Fibroblast of lung (primary cell): ENCODE measurements at places on chromosomes 13 and 19.

DNA sequence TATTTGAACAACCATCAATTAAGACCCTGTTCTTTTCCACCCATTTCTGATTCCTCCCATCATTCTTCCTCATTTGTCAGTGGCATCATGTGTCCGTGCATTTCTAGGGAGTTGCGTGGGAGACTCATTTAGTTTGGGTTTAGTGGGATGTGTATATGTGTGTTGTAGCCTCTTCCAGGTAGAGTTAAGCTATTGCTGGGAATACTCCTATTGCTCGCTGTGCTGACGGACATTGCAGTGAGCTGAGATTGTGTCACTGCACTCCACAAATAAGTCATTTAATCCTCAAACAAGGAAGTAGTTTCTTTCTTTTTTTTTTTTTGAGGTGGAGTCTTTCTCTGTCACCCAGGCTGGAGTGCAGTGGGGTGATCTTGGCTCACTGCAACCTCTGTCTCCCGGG lies 42.2 kb upstream of the RCBTB2 start:
- DNase-seq: no peak

DNA sequence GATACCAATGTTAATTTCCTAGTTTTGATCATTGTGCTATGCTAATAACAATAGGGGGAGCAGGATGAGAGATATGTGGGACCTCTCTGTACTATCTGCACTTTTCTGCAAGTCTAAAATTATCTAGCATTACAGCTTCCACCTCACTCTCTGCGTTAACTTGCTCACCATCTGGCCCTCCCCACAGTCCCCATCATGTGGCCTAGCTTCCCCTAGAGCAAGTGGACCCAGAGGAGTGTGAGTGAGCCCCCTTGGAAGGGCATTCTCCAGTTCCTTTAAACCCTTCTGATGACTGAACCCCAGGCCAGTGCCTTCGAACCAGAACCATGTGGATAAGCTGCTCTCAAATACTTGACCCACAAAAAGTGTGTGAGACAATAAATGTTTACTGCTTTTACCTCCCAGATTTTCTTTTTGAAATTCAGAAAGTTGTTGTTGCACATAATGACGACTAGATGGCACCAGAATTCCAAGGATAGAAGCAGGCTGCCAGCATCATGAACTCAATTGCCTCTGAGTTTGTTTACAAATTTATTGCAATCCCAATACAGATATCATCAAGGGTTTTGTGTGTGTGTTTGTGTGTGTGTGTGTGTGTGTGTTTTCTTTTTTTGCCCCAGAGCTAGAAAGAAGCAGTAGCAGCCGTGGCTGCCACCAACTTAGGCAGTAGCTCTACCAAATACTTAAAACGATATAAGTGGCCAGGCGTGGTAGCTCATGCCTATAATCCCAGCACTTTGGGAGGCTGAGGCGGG lies 49.0 kb upstream of the ZNF780A start:
- DNase-seq: peak; percentile 73

DNA sequence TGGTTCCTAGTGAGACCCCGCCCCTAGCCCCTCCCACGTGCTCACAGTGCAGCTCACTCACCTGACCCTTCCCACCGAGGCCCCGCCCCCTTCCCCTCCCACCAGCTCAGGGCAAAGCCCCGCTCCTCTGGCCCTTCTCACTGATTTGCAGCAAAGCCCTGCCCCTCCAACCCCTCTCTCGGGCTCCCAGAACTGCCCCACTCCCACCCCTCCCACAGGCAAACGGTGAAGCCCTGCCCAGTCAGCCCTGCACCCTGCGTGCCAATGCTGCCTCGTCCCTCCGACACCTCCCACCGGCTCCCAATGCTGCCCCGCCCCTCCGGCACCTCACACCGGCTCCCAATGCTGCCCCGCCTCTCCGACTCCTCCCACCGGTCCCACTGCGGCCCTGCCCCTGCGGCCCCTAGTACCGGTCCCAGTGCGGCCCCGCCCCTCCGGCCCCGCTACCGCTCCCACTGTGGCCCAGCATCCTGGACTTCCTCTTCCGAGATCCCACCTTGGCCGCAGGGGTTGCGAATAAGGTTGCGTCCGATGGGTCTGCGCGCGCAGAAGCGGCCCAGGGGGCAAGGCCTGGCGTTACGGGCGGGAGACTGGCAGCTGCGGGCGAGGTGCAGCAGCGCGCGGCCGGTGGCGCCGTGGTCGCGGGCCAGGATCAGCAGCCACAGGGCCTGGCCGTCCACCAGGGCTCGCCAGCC lies 834 bp downstream of the FBXO27 start:
- DNase-seq: peak; percentile 81

DNA sequence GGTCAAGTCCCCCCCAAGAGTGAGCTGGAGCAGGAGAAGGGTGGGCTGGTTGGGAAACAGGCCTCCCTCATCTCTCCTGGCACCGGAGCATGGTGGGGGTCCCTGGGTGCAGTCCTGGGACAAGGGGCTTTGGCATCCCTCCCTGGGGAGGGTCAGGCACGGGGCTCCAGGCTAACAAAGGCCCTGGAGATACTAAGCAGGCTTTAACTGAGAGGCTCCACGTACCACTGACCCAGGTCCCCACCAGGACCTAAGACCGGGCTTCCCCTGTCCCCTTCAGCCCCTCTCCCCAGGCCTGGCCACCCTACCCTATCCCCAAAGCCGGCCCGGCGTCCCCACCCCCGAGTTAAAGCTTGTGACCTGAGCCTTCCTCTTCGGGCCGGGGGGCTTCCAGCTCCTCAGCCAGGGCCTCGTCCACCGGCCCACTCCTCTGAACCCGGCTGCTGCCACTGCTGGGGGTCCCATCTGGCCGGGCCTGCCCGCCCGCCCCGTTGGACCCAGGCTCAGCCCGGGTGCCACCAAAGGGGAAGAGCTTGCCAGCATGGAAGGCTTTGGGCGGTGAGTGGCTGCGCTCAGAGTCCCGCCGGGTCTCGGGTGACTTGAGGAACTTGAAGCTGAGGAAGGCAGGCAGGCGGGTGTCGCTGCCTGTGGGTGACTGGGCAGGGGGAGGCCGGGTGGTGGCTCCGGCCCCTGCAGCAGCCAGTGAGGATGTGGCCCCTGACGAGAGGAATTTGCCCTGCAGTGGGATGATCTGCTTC lies 10.1 kb downstream of the ANO8 start:
- DNase-seq: no peak

GRCh38 chr19:30146346-30146745 lies 204.3 kb downstream of the URI1 start:
- DNase-seq: no peak

- no peak for DNase-seq
Measured at GRCh38 chr19:45058622-45059159, 17.6 kb downstream of the ZNF296 start.

DNA sequence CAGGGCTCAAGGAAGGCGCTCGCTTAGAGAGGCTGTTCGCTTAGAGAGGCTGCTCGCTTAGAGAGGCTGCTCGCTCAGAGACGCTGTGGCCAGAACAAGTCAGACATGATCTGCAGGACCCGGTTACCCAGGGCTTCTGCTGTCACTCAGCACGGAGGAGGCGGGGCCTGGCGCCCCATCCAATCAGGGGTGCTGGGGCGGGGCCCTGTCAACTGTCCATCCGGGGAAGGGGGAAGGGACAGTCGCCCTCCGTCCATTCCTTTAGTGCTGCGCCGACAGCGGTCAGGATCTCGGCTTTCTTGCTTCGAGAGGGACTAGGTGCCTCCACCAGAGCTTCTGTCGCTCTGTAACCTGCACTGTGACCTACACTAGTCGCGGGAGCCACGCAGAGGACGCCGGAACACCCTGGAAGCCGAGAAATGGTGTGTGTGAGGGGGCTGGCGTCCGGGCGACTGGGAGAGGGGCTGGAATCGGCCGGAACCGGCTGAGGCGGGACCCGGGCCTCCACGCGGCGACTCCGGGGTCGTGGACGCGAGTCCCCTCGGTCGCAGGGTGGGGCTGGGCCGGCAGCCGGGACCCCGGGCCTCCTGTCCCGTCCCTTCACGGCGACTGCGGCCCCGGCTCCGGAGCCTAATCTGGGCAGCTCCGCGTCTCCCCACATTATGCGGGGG lies at the start of gene ZNF440:
Gene ZNF440 (plus strand): TSS at position 245 of the 671 bp plus-strand sequence. CDS start 175 bp downstream, at position 420.
- DNase-seq: peak; percentile 92

DNA sequence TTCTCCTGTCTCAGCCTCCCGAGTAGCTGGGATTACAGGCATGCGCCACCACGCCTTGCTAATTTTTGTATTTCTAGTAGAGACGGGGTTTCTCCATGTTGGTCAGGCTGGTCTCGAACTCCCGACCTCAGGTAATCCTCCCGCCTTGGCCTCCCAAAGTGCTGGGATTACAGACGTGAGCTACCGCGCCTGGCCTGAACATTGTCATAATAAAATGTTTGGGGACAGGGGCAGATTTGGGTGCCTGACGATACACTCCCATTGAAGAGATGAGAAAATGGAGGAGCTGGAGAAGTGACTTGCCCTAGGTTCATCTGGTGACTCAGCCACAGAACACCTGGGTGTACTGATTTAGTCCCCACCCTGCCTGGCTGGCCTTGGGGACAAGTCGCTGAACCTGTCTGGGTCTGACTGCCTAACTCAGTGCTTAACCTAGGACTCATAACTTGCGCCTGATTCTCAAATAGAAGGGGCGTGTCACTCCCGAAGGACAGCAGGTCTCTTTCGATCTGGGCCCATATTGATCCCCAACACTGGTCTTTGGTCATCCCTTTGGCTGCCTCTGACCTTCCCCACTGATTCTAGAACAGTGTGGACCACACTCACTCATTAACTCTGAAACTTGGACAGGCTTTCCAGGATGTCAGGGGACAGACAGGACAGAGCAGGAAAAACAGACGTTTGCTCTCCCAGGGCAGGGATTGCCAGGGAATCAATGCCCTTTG lies 7.6 kb upstream of the BICRA start:
- DNase-seq: no peak

GRCh38 chr19:5070930-5071329 lies 102.0 kb downstream of the KDM4B start:
- no peak for DNase-seq

- no peak for DNase-seq
Measured at GRCh38 chr19:13959962-13960862, 7.9 kb downstream of the DCAF15 start.

DNA sequence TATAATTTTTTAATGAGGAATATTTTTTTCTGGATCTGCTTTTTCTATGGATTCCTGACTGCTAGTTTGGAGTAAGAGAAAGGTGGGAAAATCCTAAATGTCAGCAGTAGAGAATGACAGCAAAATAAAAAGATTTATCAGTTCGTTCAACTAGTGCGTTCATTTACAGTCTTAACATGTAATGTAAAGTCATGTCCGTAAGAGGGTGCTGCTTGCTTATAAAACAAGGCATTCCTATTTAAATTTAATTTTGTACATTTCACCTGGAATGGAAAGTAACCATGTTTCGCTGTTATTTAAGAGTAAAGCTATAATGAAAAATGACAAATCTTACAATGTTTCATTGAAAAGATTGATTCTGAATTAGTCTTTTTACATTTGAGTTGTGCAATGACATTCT lies 76.6 kb downstream of the ZMYM2 start:
- DNase-seq: peak; percentile 12

DNA sequence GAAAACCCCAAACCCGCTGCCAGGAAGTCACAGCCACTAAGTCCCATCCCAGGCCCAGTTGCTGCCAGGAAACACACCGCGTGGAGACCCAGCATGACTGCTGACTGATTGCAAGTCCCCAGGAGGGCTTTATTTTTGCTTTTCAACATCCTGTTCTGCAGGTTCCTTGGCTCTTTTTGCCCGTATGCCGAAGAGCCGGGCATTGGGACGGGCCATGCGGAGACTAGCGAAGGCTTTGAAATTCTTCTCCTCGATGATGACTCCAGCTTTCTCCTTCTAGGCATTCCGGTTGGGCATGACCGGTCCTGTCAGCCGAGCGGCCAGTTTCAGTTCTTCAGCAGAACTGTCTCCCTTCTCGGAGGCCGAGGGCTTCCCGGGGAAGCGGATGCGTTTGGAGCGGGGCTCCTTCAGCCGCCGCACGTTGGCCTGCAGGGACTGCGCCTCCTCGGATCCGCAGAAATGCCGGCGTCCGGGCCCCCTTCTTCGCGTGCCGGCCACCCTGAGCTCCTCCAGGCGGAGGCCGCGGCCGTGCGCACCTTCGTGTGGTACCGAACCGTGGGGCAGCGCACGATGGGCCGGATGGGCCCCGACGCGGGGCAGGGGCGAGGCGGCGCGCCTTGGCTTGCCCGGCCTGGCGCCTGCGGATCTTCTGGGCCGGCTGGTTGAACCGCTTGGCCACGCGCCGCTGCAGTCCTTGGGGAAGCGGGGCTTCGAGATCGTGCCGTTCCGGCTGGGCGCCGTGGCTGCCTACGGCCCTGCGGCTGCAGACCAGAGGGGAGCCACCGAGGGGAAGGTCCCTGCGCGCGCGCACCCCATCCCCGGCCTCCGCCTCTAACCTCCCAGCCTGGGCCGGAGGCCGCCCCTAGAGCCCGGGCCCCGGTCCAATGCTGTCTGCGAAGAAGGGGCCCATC lies 15.2 kb downstream of the ZSCAN5C start:
- peak; percentile 11 for DNase-seq

DNA sequence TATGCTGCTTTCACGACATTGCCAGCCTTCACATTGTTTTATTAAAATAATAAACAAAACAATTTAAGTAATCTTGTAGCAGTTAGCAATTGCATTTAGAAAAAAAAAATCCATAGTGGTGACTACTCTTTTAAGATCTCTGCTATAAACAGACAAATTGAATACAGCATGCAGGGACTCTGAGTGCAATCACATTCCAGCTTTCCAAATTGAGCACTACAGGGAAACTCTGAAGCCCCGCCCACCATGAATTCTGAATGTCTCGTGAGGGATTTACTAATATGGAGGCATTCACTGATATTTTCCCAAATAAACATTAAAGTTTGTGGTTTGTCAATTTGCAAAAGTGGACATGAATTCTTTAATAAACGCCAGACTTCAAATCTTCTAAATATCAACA lies 698.8 kb downstream of the LIG4 start:
- DNase-seq: no peak
